ENCODE measurements at places on chromosomes 6 and 20. TPM values are rescaled to one million over a fixed set of nuclear protein-coding genes. Genes with fewer than 3 reads are reported as not detected.

PDYN gene
- total RNA-seq: not detected

- no peak overlapping the region for H3K27ac ChIP-seq
- H3K36me3 ChIP-seq: peaks cover 36% of the 10 kb centered on the region
- H3K4me1 ChIP-seq: no peaks in the 10 kb centered on the region
- H3K27me3 ChIP-seq: no peaks in the 10 kb centered on the region
- DNase-seq: no peak
These were observed 74.1 kb upstream of the MAP7 start for GRCh38 chr6:136624347-136624746.

GRCh38 chr20:57461726-57462125 lies 63.2 kb downstream of the CTCFL start:
- H3K4me3 ChIP-seq: no peak overlapping the region
- no peaks in the 10 kb centered on the region for H3K27me3 ChIP-seq
- no peaks in the 10 kb centered on the region for H3K36me3 ChIP-seq
- no peak overlapping the region for H3K27ac ChIP-seq
- DNase-seq: no peak

GRCh38 chr6:116158641-116159040 lies 32.7 kb upstream of the COL10A1 start:
- H3K27ac ChIP-seq: no peak overlapping the region
- H3K4me3 ChIP-seq: no peak overlapping the region
- peaks cover 4% of the 10 kb centered on the region for H3K36me3 ChIP-seq
- DNase-seq: no peak
- H3K4me1 ChIP-seq: no peaks in the 10 kb centered on the region
- H3K27me3 ChIP-seq: no peaks in the 10 kb centered on the region

DNA sequence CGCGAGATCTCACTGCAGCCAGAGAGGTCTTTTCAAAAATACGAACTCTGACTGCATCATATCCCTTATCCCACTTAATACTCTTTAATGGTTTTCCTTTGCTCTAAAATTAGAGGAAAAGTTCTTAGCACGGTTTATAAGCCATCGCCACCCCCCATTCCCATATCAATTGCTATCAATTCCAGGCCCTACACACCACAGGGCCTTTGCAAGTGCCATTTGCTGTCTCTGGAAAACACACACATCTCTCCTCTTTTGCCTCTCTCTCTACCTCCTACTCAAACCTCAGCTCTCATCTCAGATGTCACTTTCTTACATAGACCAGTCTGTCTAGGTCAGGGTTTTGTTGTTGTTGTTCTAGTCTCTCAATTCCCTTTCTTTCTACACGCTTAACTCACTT lies 9.8 kb downstream of the SLC22A23 start:
- H3K27me3 ChIP-seq: peaks cover 6% of the 10 kb centered on the region
- no peak for DNase-seq
- no peak overlapping the region for H3K27ac ChIP-seq
- no peaks in the 10 kb centered on the region for H3K36me3 ChIP-seq

GRCh38 chr6:135186255-135186654 lies 5.1 kb downstream of the MYB start:
- H3K4me3 ChIP-seq: no peak overlapping the region
- H3K27ac ChIP-seq: no peak overlapping the region
- H3K36me3 ChIP-seq: no peaks in the 10 kb centered on the region
- no peak for DNase-seq

GRCh38 chr6:25553502-25553901 lies 98.5 kb upstream of the SCGN start:
- H3K36me3 ChIP-seq: no peaks in the 10 kb centered on the region
- peaks cover 4% of the 10 kb centered on the region for H3K4me1 ChIP-seq
- H3K27me3 ChIP-seq: no peaks in the 10 kb centered on the region
- no peak for DNase-seq

- H3K27me3 ChIP-seq: peaks cover 31% of the 10 kb centered on the region
- no peak overlapping the region for H3K4me3 ChIP-seq
- DNase-seq: no peak
These were observed 3.6 kb upstream of the MTCL3 start for GRCh38 chr6:127522714-127523113.

All from B cell (primary cell).